H1 (cell line): ENCODE measurements at places on chromosomes 7 and 10. TPM values are rescaled to one million over a fixed set of nuclear protein-coding genes. Genes with fewer than 3 reads are reported as not detected.

DNA sequence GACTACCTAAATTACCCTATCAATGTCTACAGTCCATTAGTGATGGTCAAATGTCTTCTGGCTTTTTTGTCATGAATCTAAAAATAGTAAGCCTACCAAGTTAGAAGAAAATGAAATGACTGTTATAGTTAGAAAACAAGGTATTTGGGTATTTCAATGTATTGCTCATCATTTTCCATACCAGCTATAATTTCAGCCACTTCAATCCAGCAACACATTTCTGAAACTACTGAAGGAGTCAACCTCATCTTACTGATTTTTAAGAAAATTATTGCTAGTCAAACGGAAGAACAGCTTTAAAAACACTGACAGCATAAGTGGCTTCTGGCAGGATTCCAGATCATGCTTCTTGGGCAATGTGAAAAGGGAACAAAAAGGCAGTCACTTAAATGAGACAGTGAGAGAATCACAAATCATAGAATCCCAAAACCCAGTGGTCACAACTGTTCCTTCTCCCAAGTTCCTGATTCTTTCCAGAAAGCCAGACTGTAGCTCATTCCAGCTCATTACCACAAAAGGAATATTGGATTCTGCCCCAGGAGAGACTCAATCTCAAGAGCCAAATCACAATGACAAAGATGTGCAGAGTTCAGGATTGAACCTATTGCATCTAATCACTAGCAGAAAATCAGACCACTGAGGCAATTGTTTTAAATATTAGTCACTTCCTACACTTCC is 61.2 kb upstream of the LRRN3 start:
- H3K36me3 ChIP-seq: no peaks in the 10 kb centered on the region
- no peak for DNase-seq
- H3K27me3 ChIP-seq: no peaks in the 10 kb centered on the region

- no peaks in the 10 kb centered on the region for H3K36me3 ChIP-seq
- DNase-seq: no peak
- H3K4me3 ChIP-seq: no peak overlapping the region
- no peaks in the 10 kb centered on the region for H3K4me1 ChIP-seq
- H3K27ac ChIP-seq: no peak overlapping the region
These were observed 184.3 kb downstream of the FOXP2 start for GRCh38 chr7:114598946-114599345.

DNA sequence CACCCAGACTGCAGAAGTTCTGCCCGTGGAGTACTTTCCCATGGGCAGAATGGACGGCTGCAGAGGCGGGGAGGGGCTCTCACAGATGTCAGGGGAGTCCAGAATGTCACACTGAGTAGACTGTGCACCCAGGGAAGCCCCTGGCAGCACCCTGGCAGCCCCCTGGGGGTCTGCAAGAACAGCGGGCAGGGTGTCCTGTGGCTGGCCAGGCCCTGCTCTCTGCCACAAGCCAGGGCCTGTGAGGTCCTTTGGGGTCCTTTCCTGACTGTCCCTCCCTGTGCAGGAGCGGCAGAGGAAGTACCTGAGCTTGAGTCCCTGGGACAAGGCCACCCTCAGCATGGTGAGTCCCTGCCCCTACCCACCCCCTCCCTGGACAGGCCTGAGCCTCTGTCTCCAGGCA is 6.1 kb upstream of the SH2B2 start:
- peaks cover 7% of the 10 kb centered on the region for H3K4me1 ChIP-seq
- peaks cover 3% of the 10 kb centered on the region; the same call in 1 of the 2 replicates for H3K27me3 ChIP-seq
- H3K4me3 ChIP-seq: no peak overlapping the region
- no peaks in the 10 kb centered on the region for H3K36me3 ChIP-seq

- H3K36me3 ChIP-seq: peaks cover 13% of the 10 kb centered on the region
- peaks cover 10% of the 10 kb centered on the region; the same call in 1 of the 2 replicates for H3K4me1 ChIP-seq
- H3K4me3 ChIP-seq: no peak overlapping the region
- no peak overlapping the region for H3K27ac ChIP-seq
These were observed 36.5 kb downstream of the IL15RA start for GRCh38 chr10:5940807-5941218.

DNA sequence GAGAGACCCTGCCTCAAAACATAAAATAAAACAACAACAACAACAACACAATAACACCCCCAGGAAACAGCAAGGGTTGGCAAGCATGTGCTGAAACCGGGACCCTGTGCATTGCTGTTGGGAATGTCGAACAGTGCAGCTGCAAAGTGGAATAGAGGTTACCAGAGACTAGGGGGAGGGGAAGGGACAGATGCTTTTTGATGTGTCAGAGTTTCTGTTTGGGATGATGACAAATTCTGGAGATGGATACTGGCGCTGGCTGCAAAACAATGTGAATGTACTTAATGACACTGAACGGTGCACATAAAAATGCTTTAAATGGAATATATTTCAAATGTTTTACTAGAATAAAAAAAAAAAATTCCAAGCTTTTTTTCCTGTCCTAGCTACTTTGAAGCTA is 241.8 kb downstream of the TEX36 start:
- H3K4me3 ChIP-seq: no peak overlapping the region
- no peaks in the 10 kb centered on the region for H3K4me1 ChIP-seq
- no peaks in the 10 kb centered on the region for H3K27me3 ChIP-seq

Gene PPP1R17
- 2.5 and 3.8 TPM in 2 replicates for total RNA-seq

- H3K27me3 ChIP-seq: no peaks in the 10 kb centered on the region
- no peak for DNase-seq
- H3K36me3 ChIP-seq: no peaks in the 10 kb centered on the region
- no peak overlapping the region for H3K4me3 ChIP-seq
These were observed 70.8 kb upstream of the ZNF438 start for GRCh38 chr10:31102421-31102820.

DNA sequence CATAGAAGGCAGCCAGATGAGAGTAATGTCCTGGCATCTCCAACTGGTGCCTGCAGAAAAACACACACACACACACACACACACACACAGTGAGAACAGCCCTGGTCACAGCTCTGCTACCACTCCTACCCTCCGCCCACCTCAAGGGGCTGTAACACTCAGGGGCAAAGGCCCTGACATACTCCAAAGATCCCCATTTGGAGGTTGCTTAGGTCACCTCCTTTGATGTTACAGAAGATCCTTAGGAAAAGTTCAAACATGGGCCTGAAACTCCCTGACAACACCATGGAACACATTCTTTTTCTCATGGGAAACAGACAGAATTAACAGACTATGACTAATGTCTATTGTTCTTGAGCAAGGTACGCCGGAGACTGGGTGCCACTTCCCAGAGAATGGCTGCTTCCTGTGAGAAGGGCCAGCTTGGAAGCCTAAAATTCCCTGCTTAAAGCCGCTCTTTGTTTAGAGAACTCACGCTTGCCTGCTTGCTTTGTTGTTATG is 27.7 kb downstream of the DENND11 start:
- H3K36me3 ChIP-seq: peaks cover 3% of the 10 kb centered on the region
- H3K27me3 ChIP-seq: no peaks in the 10 kb centered on the region
- H3K4me3 ChIP-seq: no peak overlapping the region
- no peaks in the 10 kb centered on the region for H3K4me1 ChIP-seq
- DNase-seq: peak; percentile 15

DNA sequence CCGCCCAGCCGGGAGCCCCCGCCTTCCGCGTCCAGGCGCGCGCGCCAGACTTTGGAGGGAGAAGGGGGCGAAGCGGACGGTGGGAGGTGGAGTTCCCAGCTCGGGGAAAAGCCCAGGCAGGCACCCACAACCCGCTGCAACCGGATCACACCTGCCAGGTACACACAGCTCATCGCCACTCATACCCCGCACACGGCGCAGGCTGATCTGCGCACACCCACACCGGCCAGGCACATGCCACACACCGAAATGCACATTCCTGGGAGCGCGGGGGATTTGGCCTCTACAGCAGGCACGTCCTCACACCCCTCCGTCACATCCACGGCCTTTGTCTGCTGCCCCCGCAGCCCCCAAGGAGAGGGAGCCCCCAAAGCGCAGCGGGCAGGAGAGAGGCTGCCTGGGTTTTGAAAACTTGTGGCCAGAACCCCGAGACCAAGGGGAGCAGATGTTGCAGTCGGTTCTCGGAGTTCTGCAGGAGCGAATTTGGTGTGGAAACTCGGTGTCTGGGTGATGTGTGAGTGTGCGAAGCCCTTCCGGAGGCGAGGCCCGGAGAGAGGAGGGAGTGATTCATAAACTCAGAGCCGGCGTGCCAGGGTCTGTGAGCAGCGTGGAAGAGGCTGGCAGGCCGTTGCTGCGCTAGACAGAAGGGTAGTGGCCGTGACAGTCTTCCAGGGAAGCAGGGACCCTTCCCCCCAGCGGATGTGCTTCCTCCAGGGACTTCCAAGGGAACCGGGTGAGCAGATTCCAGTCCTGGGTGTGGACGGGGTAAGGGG is 734 bp downstream of the CHST3 start:
- no peak overlapping the region for H3K27ac ChIP-seq
- no peak for DNase-seq
- peaks cover 9% of the 10 kb centered on the region; the same call in 1 of the 2 replicates for H3K4me1 ChIP-seq
- H3K36me3 ChIP-seq: no peaks in the 10 kb centered on the region
- peak overlapping the region; percentile 74 for H3K4me3 ChIP-seq

DNA sequence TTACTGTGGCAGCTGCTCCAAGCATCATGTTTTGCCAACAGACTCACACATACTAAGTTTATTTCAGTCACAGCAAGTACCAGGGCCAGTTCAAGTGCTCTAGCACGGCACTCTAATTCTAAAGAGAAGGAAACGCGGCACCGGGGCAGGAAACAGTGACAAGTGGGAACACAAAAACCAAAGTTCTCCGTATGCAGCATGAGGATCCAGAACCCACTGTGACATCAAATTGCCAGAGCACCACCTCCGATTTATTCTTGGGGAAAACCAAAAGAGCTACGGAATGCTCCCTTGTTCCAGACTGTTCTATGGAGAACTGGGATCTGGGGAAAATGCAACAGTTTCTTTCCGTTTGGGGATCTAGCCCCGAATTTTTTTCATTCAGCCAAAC is 448 bp upstream of the PTER start:
- H3K36me3 ChIP-seq: no peaks in the 10 kb centered on the region
- no peaks in the 10 kb centered on the region for H3K27me3 ChIP-seq
- DNase-seq: no peak
- H3K4me3 ChIP-seq: peak overlapping the region; percentile 62
- no peaks in the 10 kb centered on the region; the same call in none of the 2 replicates for H3K4me1 ChIP-seq
- no peak overlapping the region for H3K27ac ChIP-seq

DNA sequence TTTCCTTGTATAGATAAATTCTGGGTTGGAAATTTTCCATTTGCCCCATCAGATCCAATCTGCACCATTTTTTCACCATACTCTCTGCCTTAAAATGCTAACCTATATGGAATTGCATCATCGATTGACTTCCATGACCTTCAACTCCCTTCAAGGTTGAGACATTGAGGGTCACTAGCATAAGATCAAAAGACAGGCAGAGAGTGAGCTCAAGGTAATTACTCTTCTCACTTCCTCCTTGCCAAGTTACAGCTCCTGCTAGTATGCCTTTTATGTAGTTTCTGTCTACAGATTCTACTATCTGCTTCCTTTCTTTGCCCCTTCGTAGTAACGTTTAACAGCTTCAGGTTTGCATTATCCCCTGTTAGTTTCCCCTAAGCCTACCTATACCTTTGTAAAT is 1127.7 kb upstream of the LRRTM3 start:
- DNase-seq: no peak
- no peak overlapping the region for H3K27ac ChIP-seq
- H3K27me3 ChIP-seq: no peaks in the 10 kb centered on the region
- no peak overlapping the region for H3K4me3 ChIP-seq
- no peaks in the 10 kb centered on the region for H3K4me1 ChIP-seq
- H3K36me3 ChIP-seq: no peaks in the 10 kb centered on the region

DNA sequence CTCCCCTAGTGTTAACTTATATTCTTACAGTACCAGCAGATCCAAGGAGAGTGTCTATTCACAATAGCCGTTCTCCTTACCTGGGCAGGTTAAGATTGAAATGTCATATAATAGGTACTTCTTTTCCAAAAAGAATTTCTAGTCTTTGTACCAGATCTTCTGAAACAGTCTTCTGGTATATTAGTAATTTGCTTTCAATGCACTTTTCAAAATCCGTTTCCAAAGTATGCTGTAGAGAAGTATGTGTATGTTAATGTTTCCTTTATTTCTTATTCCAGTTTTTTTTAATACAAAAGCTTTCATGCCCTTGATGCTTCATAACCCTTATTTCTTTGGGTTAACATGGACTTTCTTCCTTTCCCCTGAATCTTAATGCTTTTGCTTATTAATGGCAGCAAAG is 188.2 kb downstream of the MLLT10 start:
- no peak for DNase-seq
- peaks cover 12% of the 10 kb centered on the region; the same call in 1 of the 2 replicates for H3K36me3 ChIP-seq
- no peak overlapping the region for H3K4me3 ChIP-seq
- no peak overlapping the region for H3K27ac ChIP-seq
- peaks cover 2% of the 10 kb centered on the region; the same call in 1 of the 2 replicates for H3K4me1 ChIP-seq

Gene ST8SIA6
- total RNA-seq: 1.1 and 1.3 TPM in 2 replicates

Gene PLAC9
- total RNA-seq: 12.4 and 16.7 TPM in 2 replicates

DNA sequence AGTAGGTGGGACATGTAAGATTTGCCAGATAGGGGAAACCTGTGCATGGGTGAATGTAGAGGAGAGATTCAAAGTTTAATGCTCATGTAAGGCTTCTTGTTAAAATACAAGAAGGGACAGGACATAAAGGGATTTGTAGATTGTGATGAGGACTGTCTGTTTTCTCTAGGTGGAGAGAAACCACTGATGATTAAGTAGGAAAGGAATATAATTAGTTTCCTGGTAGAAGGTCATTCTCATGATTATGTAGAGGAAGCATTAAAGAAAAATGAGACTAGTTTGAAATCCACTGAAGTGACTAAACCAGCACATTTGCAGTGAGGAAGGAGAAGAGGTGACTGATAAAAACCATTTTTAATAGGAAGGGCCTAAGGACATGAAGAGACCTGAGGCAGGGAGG is 19.6 kb upstream of the MACC1 start:
- no peak for DNase-seq
- H3K27ac ChIP-seq: no peak overlapping the region
- no peaks in the 10 kb centered on the region for H3K36me3 ChIP-seq
- H3K4me1 ChIP-seq: 0 out of 2 replicates have a peak, but pooled peaks cover 2% of the 10 kb centered on the region
- no peak overlapping the region for H3K4me3 ChIP-seq

GRCh38 chr7:83388436-83388835 is 225.8 kb upstream of the PCLO start:
- H3K27me3 ChIP-seq: no peaks in the 10 kb centered on the region
- H3K27ac ChIP-seq: no peak overlapping the region
- no peaks in the 10 kb centered on the region for H3K4me1 ChIP-seq
- no peak overlapping the region for H3K4me3 ChIP-seq

Gene APBB1IP
- total RNA-seq: not detected in 2 replicates

- no peak overlapping the region for H3K27ac ChIP-seq
- H3K36me3 ChIP-seq: no peaks in the 10 kb centered on the region
- no peaks in the 10 kb centered on the region for H3K4me1 ChIP-seq
- no peaks in the 10 kb centered on the region for H3K27me3 ChIP-seq
- no peak overlapping the region for H3K4me3 ChIP-seq
- peak; percentile 38 for DNase-seq
These were observed 202.5 kb upstream of the PLXNA4 start for GRCh38 chr7:132778761-132779160.
